ENCODE measurements at places on chromosomes 6 and 20.
A peak's percentile ranks its signal among the peaks of the same experiment; 100 is the strongest.

GRCh38 chr20:16066571-16066970 lies 506.7 kb downstream of the KIF16B start:
- DNase-seq = no peak

GRCh38 chr20:20248620-20249200 lies 119.2 kb upstream of the INSM1 start:
- no peak for DNase-seq

DNA sequence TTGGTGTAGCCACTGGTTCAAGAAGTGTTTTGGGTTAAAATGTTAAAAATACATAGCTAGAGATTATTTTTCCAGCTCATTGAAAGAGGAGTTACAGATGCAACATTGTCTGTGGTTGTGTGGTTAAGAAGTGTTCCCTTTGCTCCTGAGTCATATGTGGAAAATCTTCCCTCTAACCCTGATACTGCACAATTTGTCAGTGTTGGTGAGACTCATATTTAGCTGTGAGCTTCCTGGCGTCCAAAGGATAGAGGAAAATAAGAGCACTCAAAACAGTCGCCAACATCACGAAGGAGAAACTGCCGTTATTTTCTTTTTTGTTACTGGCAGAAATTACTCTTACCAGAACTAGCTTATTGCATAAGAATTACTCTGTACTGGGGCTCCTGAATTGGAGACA lies 250.4 kb downstream of the CDH4 start:
- DNase-seq = no peak

DNA sequence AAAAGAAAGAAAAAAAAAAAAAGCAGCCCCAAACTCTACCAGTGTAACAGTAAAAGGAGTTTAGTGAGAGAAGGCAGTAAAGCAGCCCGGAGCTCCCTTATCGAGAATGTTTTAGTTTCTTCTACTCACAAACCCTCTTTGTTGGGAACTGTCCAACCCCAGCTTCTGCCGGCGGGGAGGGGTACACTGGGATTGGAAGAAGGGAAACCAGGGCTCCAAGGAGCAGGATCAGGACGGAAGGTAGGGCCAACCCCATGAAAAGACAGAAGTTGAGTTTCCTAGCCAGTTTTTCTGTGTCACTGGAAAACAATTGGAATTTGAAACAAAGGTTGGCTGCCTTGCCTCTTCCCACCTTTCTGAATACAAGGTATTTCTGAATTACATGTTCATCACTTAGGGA lies 66.0 kb downstream of the KIZ start:
- no peak for DNase-seq

- DNase-seq = no peak
These were observed 7.8 kb upstream of the GFOD1 start for GRCh38 chr6:13495112-13495776.

GRCh38 chr20:20130399-20130798 lies 78.1 kb downstream of the CFAP61 start:
- DNase-seq = no peak

- no peak for DNase-seq
These were observed 229.8 kb downstream of the HIVEP2 start for GRCh38 chr6:142714951-142715785.

DNA sequence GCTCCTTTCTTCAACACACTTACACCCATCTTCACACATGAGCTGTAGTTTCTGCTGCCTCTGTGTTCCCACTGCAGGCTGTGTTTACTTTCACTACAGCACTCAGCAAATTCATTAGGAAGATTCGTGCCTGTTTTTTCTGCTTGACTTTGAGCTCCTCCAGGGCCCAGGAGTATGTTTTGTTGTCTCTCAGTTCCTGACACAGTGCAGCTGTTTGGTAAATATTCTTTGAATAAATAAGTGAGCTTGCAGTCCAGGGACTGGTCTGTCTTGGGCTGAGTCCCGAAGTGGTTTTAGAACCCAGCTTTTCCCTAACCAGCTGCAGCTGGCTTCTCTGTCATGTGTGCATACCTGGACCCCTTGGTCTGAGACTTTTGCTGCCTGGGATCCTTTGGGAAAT lies 46.6 kb upstream of the CCN6 start:
- no peak for DNase-seq

DNA sequence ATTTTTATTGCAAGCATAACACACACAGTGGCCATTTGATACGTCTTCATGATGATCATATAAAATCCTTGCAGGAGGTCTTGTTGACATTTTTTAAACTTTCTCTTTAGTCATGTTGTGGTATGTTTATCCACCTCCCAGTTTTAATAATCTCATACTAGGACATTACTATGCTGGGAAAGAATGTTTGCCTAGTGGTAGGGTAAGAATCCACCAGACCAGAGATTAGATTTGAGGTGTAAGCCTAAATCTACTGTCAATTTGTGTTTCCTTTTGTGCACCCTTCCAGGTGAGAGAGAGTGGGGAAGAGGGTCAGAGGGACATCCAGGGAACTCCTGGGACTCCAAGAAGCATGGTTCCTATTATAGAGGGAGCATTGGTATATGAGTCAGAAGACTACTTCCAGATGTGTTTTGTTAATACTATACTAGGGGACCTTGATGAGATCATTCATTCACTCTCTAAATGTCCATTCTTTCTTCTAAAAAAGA lies 298.3 kb upstream of the SASH1 start:
- no peak for DNase-seq

- DNase-seq = no peak
These were observed 642 bp downstream of the EEF1A2 start for GRCh38 chr20:63497946-63498935.

- DNase-seq = peak; percentile 38
These were observed 13.2 kb upstream of the TFB1M start for GRCh38 chr6:155327326-155328073.

GRCh38 chr6:17448165-17448564 lies 54.8 kb downstream of the CAP2 start:
- DNase-seq = no peak

- DNase-seq = no peak
These were observed 8.9 kb downstream of the CD164 start for GRCh38 chr6:109373331-109373730.

GRCh38 chr6:84908304-84908904 lies 144.0 kb upstream of the TBX18 start:
- DNase-seq = no peak

GRCh38 chr20:50737352-50737751 lies 6.0 kb downstream of the PARD6B start:
- DNase-seq = no peak

DNA sequence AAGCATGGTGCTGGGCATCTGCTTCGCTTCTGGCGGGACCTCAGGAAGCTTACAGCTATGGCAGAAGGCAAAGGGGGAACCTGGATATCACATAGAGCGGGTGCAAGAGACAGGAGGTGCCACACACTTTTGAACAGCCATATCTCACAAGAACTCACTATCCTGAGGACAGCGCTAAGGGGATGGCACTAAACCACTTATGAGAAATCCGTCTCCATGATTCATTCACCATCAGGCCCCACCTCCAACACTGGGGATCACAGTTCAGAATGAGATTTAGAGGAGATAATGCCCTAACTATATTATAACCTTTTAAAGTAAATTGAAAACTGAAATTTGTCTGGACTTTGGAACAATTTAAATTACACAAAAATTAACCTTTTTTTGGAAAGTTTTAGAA lies 37.8 kb upstream of the SUMO4 start:
- DNase-seq = no peak

- no peak for DNase-seq
These were observed 27.8 kb upstream of the ERVFRD-1 start for GRCh38 chr6:11139051-11139960.

DNA sequence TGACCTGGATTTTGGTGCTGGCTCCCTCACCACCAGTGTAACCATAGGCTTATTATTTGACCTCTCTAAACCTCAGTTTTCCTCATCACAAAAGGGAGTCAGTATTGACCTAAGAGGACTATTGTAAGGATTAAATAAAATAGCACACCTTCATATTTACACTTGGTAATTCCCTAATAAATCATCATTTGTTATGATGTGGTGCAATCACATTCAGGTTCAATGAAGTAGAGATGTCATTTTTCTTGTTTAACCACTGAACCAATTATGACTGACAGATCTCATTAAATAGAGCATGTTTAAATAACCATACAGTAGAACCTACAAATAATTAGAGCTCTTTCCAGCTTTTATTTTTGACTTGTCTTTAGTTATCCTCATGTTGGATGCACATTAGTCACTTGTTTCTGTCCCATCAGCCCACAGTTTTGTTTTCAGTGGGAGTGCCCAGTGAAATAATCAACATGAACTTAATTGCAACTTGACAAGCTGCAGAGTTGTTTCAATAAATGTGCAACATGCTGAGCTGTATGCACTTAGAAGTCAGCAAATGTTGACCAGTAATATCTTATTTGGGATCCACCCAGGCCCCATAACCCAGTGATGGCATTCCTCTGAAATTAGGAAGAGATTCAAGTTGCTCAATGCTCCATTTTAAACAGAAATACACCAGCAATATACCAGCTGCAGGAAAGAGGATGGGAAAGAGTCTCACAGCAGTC lies 451.7 kb upstream of the MARCKS start:
- no peak for DNase-seq

GRCh38 chr6:138500867-138501446 lies 1.7 kb upstream of the NHSL1 start:
- DNase-seq = no peak

DNA sequence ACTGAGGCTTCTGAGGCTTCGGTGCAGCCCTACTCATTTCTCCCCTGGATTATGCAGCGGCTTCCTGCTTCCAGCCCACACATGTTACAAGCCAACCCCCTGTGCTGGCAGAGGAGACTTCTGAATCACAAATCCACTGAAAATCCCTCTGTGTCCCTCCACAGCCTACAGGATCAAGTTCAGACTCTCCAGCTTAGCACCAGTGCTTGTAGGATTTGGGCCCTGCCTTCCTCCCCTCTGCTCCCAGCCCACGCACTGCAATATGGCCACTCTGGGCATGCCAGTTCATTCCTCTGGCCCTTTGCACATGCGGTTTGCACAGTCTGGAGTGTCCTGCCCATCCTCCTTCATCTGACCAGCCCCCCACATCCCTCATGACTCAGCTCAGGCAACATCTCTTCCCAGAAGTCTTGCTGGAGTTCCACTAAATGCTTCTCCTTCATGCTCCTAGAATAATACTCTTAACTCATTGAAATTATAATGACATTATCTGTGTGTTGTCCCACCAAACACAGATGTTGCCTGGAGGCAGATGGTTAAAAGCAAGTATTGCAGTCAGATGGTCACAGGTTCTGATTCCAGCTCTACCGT lies 15.9 kb upstream of the MDGA1 start:
- DNase-seq = no peak

DNA sequence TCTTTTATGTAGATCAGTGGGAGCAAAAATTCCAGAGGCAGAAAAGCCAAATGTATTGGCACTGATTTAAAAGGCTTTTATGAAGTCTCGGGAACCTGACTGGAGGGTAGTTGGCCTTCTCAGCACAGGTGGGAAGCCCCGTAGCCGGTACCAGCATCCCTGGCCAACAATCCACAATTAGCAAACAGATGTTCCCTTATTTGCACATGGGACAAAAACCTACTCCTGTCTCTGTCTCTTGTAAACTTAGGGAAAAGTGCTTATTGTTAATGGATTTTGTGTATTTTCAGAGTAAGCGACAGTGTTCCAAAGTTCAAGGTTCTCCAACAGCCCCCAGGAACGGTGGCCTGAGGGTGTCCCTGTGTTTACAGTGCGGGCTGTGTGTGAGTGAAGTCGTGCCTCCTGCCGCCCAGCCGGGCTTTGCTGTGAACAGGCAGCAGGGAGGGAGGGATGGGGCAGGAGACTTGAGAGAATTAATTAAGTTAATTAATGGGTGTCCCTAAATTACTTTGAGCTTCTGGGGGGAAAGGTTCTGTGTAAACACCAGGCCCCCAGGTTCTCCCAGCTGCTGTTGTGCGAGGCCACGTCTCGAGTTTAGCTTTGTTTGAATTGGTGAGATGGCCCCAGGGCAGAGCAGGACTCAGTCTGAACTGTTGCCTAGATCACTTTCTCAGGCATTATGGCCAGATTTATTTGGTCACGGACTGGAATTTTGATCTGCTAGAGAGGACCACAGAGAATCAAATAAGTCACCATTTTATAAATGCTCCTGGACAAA lies 3.9 kb downstream of the SYNJ2 start:
- no peak for DNase-seq

GRCh38 chr6:104400844-104401243 lies 458.9 kb downstream of the HACE1 start:
- DNase-seq = no peak

- DNase-seq = no peak
These were observed 182.4 kb upstream of the QKI start for GRCh38 chr6:163232015-163232523.

GRCh38 chr6:166488076-166488685 lies 98.3 kb downstream of the RAMACL start:
- DNase-seq = peak; percentile 46

DNA sequence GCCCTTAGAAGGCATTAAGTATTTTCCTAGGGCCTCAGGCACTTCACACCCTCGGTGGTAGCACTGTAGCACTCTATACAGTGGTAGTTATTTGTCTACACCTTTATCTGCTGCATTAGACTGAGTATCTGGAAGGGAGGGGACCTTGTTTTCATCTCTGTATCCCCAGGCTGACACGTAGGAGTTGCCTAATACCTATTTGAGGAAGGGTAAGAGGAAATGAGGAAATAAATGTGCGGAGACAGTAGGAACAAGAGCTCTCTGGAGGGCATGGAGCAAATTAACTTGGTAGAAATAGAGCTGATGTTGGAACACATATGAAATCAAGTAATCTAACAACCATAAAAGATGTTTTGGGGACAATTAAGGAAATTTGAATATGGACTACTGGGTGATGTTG lies 3.9 kb downstream of the CNPY3 start:
- DNase-seq = no peak
